ENCODE measurements at places on chromosomes 4 and X.
A peak's percentile ranks its signal among the peaks of the same experiment; 100 is the strongest.

DNA sequence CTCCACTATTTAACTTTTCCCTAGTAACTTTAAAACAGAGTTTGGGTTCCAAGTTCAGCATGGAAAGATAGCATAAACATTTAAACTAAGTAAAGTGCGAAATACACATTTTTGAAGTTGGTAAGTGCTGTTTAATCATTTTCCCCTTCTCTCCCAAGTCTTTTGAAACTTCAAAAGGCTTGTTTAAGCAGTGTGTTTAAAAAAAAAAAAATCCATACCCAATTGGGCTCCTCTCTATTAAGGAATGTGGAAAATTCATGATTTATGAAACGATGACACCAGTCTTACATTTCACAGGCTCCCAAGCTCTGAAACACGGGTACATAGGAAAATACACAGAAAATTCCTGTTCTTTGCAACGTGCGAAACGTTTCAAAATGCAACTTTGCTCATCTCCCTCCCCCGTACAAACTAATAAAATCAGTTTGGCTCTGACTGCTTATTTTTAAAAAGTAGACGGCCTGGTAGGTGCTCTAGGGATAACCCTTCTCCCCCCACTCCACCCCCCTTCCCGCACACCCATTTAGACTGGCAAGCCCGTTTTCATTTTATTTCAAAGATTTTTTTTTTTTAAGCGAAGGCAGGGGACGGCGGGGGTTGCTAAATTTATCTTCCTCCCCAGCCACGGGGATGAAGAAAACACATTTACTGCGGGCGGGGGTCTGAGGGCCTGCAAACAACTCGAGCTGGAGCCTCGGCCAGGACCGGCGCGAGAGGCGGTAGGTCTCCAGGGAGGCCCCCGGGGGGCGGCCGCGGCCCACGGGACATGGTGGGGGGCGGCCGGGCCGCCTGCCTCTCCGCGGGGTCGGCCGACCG lies 786 bp upstream of the ZFX start:
- DNase-seq = no peak

GRCh38 chrX:153395613-153396319 lies 5.4 kb downstream of the PNMA6E start:
- no peak for DNase-seq

- DNase-seq = no peak
These were observed 55.6 kb downstream of the ALG13 start for GRCh38 chrX:111736571-111736970.

- DNase-seq = no peak
These were observed 36.1 kb upstream of the DOCK11 start for GRCh38 chrX:118459494-118459893.

GRCh38 chr4:76156635-76157034 lies 8.4 kb upstream of the NUP54 start:
- no peak for DNase-seq

- no peak for DNase-seq
These were observed 71.0 kb downstream of the SLC10A6 start for GRCh38 chr4:86778175-86778574.

GRCh38 chr4:145186729-145187128 lies 6.3 kb upstream of the OTUD4 start:
- DNase-seq = no peak

DNA sequence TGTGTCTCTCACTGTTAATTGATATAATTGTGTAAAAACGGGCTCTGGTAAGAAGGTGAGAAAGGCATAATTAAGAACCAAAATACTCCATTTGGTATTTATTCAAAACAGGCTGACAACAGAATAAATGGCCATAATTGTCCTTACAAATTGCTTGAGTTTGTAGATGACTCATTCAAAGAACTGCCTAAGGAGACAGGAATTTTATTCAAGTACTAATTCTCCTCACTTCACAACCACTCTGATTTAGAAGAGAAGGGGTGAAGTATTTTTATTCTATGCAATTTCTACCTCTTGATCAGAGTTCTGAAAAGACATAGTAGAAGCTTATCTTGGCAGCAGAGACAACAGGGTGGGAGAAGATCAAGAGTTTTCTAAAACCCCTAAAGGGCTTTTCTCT lies 43.1 kb downstream of the ATP11C start:
- DNase-seq = no peak

GRCh38 chrX:134460862-134461220 lies 876 bp downstream of the HPRT1 start:
- no peak for DNase-seq

- no peak for DNase-seq
These were observed 119.3 kb downstream of the ZNF330 start for GRCh38 chr4:141339966-141340365.

DNA sequence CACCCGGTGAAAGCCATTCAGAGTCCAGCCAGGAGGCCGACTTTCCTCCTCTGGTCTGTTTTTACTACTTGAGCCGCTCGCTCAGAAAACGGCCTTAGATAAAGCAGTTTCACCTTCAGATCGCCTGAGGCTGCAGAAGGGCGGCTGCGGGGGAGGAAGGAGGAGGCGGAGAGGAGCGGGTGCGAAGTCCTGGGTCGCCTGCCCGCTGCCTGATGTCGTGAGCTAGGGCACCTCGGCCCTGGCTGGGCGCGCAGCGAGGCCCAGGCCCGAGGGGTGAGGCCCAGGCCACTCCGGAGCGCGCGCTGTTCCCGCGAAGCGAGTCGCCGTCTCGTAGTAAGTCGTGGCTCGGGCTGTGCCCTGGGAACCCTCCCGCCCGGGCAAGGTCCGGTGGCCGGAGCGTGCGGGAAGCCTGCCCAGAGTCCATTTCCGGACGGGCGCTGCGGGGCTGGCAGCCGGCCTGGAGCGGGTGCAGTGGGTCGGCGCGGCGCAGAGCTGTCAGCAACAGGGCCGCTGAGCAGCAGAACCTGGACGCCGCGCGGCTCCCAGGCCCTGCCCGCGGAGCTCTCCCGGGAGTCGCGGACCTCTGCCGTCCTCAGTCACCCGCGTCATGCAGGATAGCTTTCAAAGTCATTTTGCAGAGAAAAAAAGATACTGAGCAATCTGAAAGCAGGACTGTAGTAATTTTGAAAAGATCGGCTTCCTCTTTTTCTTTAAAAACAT lies 18.6 kb downstream of the TRIM2 start:
- DNase-seq = peak; percentile 37

DNA sequence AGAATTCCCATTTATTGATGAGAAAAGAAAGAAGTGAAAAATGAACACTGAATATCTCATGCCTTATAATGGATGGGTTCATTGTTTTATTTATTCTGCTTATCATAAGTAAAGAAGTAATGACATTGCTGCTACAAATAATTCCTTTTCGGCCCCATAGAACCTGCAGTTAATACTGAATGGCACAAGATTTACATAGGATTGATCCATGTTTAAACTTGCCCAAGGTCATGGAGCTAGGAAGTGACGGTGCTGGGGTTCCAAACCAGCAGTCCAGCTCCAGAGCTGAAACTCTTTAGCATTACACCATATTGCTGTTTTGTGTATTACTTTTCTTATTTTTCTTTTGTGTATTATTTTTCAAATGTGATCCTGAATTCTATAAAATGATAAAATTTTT lies 30.2 kb upstream of the PRSS48 start:
- no peak for DNase-seq

DNA sequence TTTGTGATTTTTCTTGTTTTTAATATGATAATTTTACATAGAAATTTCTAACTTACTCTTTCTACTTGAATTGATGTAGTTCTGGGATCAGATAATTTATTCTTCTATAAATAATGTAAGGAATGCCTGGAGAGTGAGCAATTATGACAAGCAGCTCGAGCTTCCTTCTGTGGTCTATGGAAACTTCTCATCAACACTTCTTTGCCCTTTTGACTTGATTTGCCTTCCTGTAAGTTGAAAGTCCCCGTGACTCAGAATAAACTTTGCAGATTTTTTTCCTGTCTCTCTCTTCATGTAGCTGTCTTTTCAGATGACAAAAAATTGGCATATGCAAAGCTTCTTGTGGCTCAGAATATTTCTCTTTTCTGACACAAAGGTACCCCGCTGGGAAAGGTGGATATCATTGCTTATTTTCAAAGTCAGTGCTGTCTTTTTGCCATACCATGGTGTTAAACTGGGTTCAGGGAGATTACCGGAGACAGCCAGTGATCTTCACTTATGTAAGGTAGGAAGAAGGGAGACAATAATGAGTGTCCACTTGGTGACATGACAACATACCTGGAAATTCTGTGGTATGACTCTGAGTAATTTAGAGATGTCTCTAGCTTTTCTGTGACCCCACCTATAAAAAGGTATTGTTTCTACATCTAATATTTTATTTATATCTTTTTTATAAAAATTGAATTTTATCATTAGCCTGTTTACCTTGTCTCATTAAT lies 278.6 kb upstream of the GNPDA2 start:
- DNase-seq = no peak

DNA sequence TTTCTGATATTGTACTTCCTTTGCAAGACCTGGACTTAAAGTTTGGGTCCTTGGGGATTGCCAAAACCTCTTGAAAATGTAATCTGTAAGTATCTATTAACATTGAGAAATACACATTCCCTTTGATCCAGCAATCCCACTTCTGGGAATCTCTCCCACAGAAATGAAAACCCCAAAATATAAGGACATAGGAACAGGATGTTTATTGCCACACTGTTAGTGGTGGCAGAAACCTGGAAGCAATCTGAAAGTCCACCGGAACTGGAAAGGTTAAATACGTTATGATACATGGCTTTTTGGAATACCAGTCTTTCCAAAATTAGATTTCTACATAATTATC lies 71.2 kb upstream of the STX18 start:
- DNase-seq = no peak

GRCh38 chr4:90419124-90419711 lies 292.0 kb downstream of the CCSER1 start:
- no peak for DNase-seq

DNA sequence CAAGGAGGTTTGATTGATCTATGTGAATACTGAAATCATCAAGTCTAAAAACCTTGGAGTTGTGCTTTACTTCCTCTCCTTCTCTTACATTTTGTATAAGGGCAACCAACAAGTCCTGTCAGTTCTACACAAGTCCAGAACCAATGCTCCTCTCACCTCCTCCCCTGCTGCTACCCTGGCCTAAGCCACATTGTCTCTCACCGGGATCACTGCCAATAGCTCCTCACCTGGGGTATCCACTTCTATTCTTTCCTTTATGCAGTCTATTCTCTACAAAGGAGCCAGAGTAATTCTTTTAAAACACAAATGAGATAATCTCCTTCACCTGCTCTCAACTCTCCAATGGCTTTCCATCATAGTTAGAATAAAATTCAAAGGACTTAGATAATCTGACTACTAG lies 13.3 kb upstream of the ARHGEF6 start:
- DNase-seq = no peak

GRCh38 chr4:26073886-26074560 lies 160.0 kb downstream of the SMIM20 start:
- peak; percentile 44 for DNase-seq

- no peak for DNase-seq
These were observed 41.2 kb upstream of the DUSP21 start for GRCh38 chrX:44802613-44803012.

Data from activated naive CD4-positive, alpha-beta T cell treated with Interleukin-2 at 50 U/mL for 16 hours (primary cell).